ENCODE measurements at places on chromosomes 2 and 18. TPM values are rescaled to one million over a fixed set of nuclear protein-coding genes. Genes with fewer than 3 reads are reported as not detected.

Gene LHCGR
- total RNA-seq: not detected

Gene ACVR1C
- 0.33 TPM for total RNA-seq

Gene ZNF2
- 5.9 TPM for total RNA-seq

Gene KIAA2012
- total RNA-seq: not detected

Gene WNT6
- total RNA-seq: 0.88 TPM

Gene SUPT7L
- total RNA-seq: 32.1 TPM

Gene TP53I3
- total RNA-seq: 7.3 TPM
